ENCODE measurements at places on chromosomes 12 and 14. TPM values are rescaled to one million over a fixed set of nuclear protein-coding genes. Genes with fewer than 3 reads are reported as not detected.

The MNAT1 gene
- 37.1 TPM for total RNA-seq

The LRRC9 gene
- not detected for total RNA-seq

The ARL6IP4 gene
- 105 TPM for total RNA-seq

The LRRC23 gene
- total RNA-seq, result 8.8 TPM

The CCDC60 gene
- not detected for total RNA-seq

The KLRC3 gene
- total RNA-seq, result not detected

The MYF6 gene
- total RNA-seq, result not detected

Data from smooth muscle cell of the umbilical artery (primary cell).